ENCODE measurements at places on chromosomes 2 and 18.

GRCh38 chr2:191724015-191724414 is 46.1 kb downstream of the NABP1 start:
- DNase-seq: no peak

DNA sequence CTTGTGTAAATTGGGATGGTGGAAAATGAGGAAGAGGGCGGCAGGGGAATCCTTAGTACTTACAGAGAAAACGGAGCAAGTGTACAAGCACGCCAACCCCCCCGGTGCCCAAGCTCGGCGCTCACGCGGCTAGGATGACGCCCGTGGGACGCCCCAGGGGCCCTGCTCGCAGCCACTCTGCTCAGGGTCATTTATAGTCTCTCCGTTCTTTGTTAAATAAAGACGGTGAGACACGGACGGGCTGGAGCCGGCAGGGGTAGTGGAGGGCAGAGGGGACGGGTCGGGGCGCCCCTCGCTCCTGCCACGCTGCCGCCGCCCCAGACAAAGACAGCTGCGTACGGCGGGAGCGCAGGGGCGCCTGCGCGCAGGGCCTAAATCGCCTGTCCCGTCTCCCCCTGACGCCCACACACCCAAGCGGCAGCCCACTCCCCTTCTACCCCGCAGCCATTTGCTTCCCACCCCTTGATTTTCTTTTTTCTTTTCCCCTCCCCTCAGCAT is 37.8 kb downstream of the PCBP1 start:
- no peak for DNase-seq

DNA sequence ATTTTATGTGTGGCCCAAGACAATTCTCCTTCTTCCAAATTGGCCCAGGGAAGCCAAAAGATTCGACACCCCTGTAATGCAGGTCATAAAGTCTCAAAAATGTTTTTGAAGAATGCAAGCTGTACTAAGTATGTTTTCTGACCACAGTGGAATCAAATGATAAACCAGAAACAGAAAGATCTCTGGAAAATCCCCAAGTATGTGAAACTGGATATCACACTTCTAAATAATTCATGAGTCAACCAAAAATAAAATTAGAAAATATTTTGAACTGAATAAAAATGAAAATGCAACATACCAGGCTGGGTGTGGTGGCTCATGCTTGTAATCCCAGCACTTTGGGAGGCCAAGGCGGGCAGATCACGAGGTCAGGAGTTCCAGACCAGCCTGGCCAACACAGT is 34.1 kb upstream of the UBE2F start:
- DNase-seq: no peak

DNA sequence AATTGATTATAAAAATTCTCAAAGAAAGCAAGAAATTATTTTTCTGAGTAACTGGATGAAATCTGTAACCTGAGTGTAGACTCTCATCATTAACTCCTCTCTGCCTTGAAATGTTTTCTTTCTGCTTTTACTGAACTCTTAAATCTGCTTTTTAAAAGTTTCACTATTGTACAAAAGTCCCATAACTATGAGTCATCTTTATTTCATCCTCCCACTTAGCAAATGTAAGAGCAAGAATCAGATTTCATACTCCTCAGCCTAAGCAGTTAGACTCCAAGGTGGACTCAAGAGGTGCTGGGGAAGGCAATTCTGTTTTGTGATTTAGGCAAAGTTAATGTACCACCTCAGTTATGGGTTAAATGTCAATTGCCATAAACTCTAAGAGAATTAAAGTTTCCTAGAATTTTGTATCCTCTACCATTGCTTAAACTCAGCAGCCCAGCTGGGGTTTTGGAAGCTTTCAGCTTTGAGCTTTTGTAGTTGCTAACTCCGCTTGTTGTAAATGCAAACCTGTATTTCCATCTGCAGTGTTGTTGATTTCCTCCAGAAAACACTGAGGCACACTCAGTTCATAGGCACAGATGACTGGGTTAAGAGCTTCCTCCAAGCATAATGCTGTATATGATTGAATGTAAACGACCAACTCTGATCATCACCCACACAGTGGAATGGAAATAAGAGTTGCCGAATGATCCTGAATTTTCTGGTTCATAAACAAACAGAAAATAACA is 268.8 kb downstream of the ARHGAP15 start:
- DNase-seq: no peak

DNA sequence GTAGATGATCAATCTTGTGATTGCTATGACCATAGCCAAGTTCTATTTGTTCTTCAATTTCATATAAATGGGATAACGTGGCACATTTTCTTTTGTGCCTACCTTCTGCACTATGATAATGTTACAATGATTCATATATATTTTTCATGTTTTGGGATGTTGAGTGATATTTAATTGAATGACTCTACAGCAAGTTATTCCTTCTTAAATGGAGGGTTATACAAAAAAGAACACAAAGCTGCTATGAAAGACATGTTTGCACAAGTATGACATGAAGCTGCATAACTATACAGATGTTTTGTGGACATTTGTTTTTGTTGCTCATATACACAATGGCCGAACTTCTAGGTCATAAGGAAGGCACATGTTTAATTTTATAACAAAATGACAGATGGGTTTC is 356.2 kb downstream of the CBLN2 start:
- no peak for DNase-seq

GRCh38 chr18:76208678-76209306 is 286.2 kb downstream of the ZNF516 start:
- DNase-seq: no peak

GRCh38 chr2:12424809-12425208 is 291.9 kb upstream of the TRIB2 start:
- no peak for DNase-seq

All from cerebellar nuclear complex (tissue), 1 donor.